ENCODE measurements at places on chromosomes 16 and 17. TPM values are rescaled to one million over a fixed set of nuclear protein-coding genes. Genes with fewer than 3 reads are reported as not detected.
A peak's percentile ranks its signal among the peaks of the same experiment; 100 is the strongest.

- no peak for DNase-seq
Measured at GRCh38 chr16:8901320-8901861, 19.2 kb downstream of the LITAFD start.

DNA sequence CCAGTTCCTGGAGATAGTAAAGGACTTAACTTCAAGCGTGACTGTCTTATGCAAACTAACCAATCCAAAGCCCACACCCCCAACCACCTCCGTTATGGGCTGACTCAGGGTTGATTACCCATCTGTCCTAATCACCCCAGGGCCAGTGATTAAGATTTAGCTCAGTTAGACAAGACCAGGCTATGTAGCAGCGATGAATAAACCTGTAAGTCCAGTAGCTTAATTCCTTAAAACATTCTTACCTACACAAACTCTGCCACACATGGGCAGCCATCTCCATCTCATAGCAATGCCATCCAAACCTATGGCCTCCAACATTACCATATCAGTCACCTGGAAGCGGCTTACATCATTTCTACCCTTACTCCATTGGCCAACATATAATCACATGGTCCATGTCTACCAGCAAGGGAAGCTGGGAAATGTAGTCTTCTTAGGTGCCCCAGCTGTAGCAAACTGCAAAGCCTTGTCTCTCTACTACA is 266.7 kb downstream of the SHISA9 start:
- DNase-seq, result no peak

The C17orf107 gene
- 1.8 TPM for total RNA-seq

The FA2H gene
- not detected for total RNA-seq

GRCh38 chr16:3988011-3988410 is 107.5 kb upstream of the CREBBP start:
- DNase-seq, result no peak

The CRHR1 gene
- total RNA-seq, result 0.41 TPM

- peak; percentile 81 for DNase-seq
Measured at GRCh38 chr17:74361230-74362068, at the start of gene BTBD17. Gene BTBD17 (minus strand): TSS chr17:74361868. CDS start chr17:74361819, 49 bp downstream.

GRCh38 chr17:67421869-67422273 is 44.8 kb downstream of the PITPNC1 start:
- no peak for DNase-seq

GRCh38 chr16:81473558-81473957 is 28.9 kb downstream of the CMIP start:
- no peak for DNase-seq

- no peak for DNase-seq
Measured at GRCh38 chr17:77441130-77441920, 300.6 kb downstream of the SEC14L1 start.

DNA sequence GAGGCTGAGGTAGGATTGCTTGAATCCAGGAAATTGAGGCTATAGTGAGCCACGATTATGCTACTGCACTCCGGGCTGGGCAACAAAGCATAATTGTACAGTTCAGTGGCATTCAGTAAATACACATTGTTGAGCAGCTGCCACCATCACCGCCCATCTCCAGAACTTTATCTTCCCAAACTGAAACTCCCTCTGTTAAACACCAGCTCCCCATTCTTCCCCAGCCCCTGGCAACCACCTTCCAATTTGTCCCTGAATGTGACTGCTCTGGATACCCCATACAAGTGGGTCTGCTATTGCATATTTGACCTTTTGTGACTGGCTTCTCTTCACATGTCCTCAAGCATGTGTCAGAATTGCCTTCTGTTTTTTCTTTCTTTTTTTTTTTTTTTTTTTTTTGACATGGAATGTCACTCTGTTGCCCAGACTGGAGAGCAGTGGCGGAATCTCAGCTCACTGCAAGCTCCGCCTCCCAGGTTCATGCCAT is 2.9 kb downstream of the RPL38 start:
- DNase-seq, result no peak

DNA sequence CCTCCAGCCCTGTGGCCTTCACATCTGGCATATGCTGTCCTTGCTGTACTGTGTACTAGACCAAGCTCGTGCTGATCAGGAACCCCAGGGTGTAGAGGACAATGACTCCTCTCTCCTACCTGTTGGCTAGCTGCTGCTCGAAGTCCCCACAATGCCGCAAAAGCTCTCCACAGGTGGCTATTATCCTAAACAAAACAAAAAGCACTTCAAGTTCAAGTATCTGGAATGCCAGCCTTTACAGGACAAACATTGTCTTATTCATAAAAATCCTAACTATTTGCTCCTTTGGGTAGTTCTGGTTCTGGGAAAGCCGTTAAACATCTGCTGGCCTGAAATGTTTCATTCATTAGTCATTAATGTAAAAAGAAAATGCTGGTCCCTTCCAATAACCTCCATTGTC is 42.8 kb downstream of the COG7 start:
- no peak for DNase-seq
